ENCODE measurements at places on chromosomes 2 and 18.

GRCh38 chr2:160457588-160457987, 36.0 kb downstream of the RBMS1 start:
- no peak overlapping the region for H3K27ac ChIP-seq
- H3K27me3 ChIP-seq, result peaks cover 4% of the 10 kb centered on the region
- H3K4me1 ChIP-seq, result peaks cover 10% of the 10 kb centered on the region
- H3K4me3 ChIP-seq, result no peak overlapping the region

GRCh38 chr2:159204381-159205144, 81.9 kb downstream of the WDSUB1 start:
- no peaks in the 10 kb centered on the region for H3K36me3 ChIP-seq
- H3K4me3 ChIP-seq, result no peak overlapping the region
- DNase-seq, result no peak

- no peaks in the 10 kb centered on the region for H3K36me3 ChIP-seq
- H3K4me3 ChIP-seq, result no peak overlapping the region
- peaks cover 5% of the 10 kb centered on the region for H3K27me3 ChIP-seq
- no peak for DNase-seq
- H3K4me1 ChIP-seq, result no peaks in the 10 kb centered on the region
Observed at GRCh38 chr18:13183359-13183758, 35.2 kb upstream of the LDLRAD4 start.

GRCh38 chr2:241352227-241352626, 3.9 kb upstream of the FARP2 start:
- peaks cover 1% of the 10 kb centered on the region for H3K4me1 ChIP-seq
- no peak overlapping the region for H3K27ac ChIP-seq
- no peak overlapping the region for H3K4me3 ChIP-seq
- H3K27me3 ChIP-seq, result peaks cover 10% of the 10 kb centered on the region
- DNase-seq, result no peak

- H3K4me3 ChIP-seq, result no peak overlapping the region
- peaks cover 38% of the 10 kb centered on the region for H3K4me1 ChIP-seq
- H3K27me3 ChIP-seq, result no peaks in the 10 kb centered on the region
- no peak for DNase-seq
- no peak overlapping the region for H3K27ac ChIP-seq
Observed at GRCh38 chr18:6737833-6738232, 8.3 kb downstream of the ARHGAP28 start.

Data from glutamatergic neuron (in vitro differentiated cells).